ENCODE measurements at places on chromosomes 11 and 22.
A peak's percentile ranks its signal among the peaks of the same experiment; 100 is the strongest.

- peak; percentile 74 for DNase-seq
Observed at GRCh38 chr11:8917157-8917825, 6.3 kb downstream of the AKIP1 start.

GRCh38 chr11:128345316-128345715 lies 242.0 kb downstream of the ETS1 start:
- DNase-seq, result no peak

DNA sequence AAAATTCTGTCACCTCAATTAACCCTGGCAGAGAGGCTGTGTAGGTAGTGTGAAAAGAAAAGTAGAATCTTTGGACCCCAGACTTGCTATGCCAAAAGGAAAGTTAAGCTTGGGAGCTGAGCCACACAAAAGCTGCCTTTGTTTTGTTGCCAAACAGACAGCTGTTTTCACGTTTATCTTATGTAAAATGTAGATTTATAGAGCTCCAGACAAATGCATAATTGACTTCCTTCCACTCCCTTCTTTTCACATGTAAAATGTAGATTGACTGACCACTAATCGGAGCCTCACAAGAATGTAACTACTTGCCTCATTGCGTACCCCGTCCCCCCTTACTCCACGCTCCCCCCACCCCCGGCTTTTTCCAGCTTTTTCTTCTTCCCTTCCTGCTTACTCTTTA lies 2302.2 kb upstream of the RAG2 start:
- no peak for DNase-seq

GRCh38 chr22:44167501-44167900 lies 13.2 kb upstream of the PARVG start:
- no peak for DNase-seq

- no peak for DNase-seq
Observed at GRCh38 chr11:65782816-65783228, 2.0 kb upstream of the AP5B1 start.

GRCh38 chr11:45106440-45106839 lies 40.0 kb upstream of the PRDM11 start:
- DNase-seq, result no peak

DNA sequence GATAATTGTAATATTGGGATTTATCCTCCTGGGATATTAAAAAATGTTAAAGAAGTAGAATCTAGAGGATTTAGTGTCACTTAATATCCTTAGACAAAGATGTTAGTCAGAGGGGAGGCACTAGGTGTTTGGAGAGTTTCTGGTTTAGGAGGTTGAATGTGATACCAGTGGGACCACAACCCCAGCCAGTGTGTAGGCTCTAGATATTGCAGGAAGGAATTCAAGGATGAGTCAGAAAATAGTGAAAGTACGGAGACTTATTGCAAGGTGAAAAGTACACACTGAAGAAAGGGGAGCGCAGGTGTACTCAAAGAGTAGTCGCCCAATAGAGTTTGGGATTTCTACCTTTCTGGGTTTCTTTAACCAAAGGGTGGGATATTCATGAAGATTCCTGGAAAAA lies 5.7 kb upstream of the TMEM41B start:
- DNase-seq, result no peak

DNA sequence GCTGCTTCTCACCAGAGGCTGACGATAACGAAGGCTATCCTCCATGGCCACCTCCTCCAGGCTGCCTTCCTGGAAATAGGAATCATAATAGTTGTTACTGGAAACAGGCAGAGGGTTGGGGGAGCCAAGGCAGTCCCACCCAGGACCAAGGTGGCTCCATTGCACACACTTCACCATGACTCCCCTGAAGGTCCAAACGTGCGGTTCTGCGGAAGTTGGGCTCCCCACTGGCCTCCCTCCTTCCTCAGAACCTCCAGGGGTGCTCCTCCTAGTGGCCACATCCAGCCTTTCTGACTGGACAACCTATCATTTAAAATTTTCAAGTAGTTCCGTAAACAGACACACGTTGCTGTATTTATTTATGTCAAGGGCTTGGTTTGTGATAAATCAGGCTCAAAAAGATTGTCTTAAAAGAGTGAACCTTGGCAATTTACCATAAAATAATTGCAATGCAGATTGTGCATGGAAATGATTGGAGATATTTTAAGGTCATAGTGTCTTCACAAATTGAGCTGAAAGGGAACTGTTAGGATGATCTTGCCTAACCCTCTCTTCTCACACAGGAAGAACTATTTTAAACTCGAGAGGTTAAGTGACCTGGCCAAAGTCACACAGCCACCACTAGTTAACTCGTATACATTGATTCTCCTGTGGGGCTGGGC lies 1.4 kb upstream of the TCN2 start:
- no peak for DNase-seq

- no peak for DNase-seq
Observed at GRCh38 chr11:124093330-124093729, 21.9 kb upstream of the VWA5A start.

GRCh38 chr11:32960553-32961164 lies 55.0 kb upstream of the DEPDC7 start:
- peak; percentile 10 for DNase-seq

DNA sequence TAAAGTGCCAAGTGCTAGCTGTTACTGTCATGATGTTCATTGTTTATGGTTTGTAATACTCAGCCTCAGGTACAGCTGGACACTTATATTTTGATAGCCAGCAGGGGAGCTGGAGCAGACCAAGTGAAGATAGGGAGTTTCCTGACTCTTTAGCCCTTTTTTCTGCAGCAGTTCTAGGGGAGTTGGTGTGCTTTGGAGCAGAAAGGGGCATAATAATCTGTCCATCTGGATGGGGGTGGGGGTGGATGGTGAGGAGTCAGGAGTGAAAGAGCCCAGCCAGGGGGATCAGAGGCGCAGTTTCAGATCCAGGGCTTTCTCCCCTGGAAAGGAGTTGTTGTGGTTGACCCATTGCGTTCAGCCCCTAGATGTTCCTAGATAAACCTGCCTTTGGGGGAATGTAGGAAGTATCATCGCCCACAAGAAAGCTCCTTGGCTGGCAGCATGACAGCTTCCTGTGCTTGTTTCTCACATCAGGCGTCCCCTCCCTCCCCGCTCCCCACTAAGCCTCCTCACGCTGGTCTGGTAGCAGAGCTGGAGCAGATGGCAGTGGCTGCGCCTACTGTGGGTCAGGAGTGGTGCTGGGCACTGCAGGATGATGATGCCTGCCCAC lies 41.9 kb downstream of the MED15 start:
- DNase-seq, result no peak

GRCh38 chr22:27671413-27671935 lies 130.1 kb downstream of the MN1 start:
- no peak for DNase-seq

- no peak for DNase-seq
Observed at GRCh38 chr11:10660323-10660722, 33.2 kb downstream of the IRAG1 start.

Data from kidney epithelial cell (primary cell).